ENCODE measurements at places on chromosomes 5 and 9. TPM values are rescaled to one million over a fixed set of nuclear protein-coding genes. Genes with fewer than 3 reads are reported as not detected.

DNA sequence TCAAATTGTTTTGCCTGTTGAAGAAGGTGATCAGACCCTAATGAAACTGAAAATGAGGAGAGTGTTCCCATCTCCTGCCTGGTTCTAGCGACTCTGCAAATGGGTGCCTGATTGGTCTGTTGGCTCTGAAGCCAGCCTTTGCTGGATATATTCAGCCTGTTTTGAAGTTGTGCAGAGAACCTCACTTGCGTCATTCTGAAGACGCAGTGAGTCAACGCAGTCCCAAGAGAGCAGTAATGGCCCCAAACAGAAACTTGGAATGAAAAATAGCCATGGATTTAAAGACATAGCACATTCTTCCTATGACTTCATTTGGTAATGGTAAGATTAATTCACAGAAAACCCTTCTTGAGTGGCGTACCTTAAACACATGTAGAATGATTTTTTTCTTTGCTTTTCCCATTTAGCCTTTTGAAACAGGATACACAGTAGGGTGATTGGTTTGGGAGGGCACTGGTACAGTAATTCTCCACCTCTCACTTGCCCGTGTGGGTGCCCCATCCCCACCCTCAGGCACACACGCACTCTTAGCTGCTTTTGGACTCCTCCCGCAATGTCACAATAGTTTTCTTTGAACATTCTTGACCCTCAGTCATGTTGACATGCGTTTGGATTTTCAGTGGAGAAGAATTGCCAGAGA, 54.1 kb upstream of the ABL1 start:
- DNase-seq: no peak

- DNase-seq: no peak
These were observed 255.7 kb downstream of the ENC1 start for GRCh38 chr5:74384851-74385250.

DNA sequence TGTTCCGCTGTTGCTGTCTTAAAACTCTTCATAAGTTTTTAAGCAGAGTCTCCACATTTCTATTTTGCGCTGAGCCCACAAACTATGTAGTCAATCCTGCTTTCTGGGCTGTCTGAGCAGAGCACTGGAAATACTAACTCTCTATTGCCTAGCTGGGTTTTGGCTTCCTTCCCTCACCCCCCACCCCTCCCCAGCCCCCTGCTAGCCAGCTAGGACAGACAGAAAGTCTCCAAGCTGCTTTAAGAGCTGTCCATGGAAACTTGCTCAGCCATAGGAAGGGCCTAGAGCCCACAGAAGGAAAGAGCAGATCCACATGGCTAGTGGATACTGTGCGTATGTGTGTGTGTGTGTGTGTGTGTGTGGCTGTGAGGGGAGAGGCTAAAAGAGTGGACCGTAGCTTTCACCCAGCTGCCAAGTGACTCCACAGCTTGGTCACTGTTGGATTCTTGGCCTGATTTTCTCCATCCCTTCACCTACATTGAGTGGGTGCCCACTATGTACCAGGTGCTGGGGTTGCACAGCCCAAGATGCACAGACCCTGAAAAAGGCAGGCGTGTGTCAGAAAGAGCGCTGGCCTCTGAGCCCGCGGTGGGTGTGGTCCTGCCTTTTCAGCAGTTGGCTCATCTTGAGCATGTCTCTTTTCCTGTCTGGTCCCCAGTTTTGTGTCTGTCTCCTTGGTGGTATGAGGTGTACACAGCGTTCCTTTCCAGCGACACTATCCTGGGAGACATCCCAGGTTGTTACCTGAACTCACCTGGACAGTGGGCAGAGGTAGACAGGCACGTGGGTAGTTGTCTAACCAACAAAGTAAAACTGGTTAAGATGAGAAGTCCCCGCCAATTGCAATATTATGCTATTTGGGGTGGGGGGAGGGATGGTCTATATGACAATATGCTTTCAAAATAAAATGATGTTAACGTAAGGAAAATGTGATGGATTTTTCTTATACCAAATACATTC, 5.4 kb upstream of the NKX2-5 start:
- no peak for DNase-seq

DNA sequence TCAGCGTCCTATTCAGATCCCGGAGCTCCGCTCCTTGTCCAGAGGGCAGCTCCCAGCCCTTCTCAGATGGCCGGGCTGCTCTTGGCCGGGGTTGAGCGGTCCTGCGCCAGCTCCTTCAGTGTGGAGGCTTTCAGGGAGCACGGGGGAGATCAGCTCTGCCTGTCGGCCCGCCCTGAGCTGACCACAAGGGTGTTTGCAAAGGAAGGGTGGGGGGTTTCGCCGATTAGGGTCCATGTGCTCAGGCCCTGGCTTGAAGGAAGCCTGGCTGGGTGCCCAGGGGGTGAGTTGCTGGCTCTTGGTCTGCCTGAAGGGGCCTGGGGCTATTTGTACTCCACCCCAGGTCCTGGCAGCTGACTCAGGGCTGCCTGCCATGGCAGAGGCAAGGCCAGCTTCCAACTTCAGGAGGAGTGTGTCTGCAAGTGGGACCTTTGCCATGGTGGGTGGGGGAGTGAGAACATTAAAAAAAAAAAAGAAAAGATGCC, 250.1 kb upstream of the KLF4 start:
- no peak for DNase-seq

- no peak for DNase-seq
These were observed 184.8 kb upstream of the RASEF start for GRCh38 chr9:83247732-83248131.

- no peak for DNase-seq
These were observed 293.8 kb upstream of the GRAMD2B start for GRCh38 chr5:126129431-126129830.

PCDHB15 gene
- total RNA-seq: 0.15 TPM
